ENCODE measurements at places on chromosomes 6 and 20. TPM values are rescaled to one million over a fixed set of nuclear protein-coding genes. Genes with fewer than 3 reads are reported as not detected.

- DNase-seq = no peak
Observed at GRCh38 chr20:63027922-63028389, 21.2 kb upstream of the BHLHE23 start.

DNA sequence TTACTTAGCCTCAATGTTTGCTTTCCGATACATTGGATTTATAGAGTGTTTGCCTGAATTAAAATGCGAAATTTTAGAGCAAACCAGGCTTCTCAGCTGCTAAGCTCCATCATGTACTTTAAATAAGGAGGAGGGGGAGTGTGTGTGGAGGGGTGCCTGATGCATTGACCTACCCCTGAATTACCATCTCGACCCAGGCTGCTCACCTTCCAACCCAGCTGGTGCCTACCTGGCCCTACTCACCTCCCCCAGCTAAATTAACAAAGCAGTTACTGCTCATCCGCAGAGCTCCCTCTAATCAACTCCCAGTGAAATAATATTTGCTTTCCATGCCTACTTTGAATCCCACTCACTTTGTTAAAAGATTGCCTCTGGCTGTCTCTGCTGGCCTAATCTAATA lies 544.5 kb downstream of the MAFB start:
- DNase-seq = no peak

The VARS1 gene
- 46.5 TPM for polyA plus RNA-seq

The TINAG gene
- polyA plus RNA-seq = not detected

DNA sequence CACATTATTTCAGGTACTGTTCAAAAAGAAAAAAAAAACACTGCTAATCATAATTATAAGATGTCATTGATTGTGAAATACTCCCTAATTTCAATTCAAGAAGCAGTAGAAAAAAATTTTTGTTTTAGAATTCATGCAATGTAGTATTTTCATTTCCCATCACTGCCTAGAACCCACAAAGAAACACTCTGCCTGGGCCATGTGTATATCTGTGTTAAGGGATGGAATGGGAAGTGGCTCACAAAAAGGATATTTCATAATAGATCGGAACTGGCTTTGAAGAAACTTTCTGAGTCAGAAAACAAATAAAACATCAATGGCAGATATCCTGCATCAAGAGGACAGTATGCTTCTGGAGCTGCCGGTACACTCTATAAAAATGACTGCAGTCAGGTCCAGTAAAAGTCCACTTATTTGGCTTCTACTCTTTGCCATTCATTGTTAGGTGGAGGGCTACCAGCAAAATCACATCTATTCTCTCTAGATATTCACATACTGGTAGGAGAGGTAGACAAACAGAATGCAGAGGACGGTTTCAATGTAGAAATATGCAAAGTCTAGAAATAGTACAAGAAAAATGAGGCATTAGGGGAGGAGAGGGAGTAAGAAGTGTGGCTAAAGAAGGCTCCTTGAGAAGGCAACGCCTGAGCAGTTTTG lies 135.0 kb upstream of the TNFAIP3 start:
- DNase-seq = no peak

The PDYN gene
- not detected for polyA plus RNA-seq

GRCh38 chr20:53642196-53643030 lies 48.8 kb upstream of the ZNF217 start:
- DNase-seq = no peak

DNA sequence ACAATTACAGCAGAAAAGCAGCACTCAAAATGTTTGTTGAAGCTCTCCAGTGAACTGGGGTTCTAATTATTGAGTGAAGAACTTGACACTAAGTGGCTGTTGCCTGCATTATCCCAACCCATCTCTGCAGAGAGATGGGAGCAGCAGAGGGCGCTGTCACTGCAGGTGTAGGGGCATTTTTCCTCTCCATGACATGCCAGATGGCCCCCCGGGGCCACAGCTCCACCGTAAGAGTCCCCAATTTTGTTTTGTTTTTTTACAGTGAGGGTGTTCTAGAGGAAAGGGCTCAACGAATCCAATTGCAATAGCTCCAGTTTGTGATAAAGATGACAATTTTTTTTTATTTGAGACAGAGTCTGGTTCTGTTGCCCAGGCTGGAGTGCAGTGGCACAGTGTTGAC lies 1.9 kb upstream of the FUCA2 start:
- DNase-seq = no peak

The KHDC1 gene
- polyA plus RNA-seq = 4.8 TPM

The C6orf15 gene
- polyA plus RNA-seq = not detected

- DNase-seq = no peak
Observed at GRCh38 chr6:81996414-81996813, 243.9 kb upstream of the TENT5A start.

GRCh38 chr6:148963738-148964137 lies 216.9 kb downstream of the UST start:
- DNase-seq = no peak

DNA sequence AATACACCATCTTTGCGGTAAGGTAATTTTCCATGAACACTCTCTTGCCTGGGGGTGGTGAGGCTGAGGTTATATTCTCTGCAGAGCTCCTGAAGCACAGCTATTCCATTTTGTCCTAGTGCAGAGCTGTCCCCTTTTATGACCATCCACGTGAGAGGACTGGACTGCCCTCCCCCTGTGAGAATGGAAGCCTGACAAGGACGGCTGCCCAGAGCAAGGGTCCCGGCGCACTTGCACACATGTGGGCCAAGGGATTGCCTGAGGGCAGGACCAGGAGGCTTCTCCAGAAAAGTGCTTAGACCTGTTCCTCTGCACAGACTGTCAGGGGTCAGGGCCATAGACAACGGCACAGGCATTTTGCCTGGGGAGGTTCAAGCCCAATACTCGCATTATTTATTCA lies 48.2 kb downstream of the SLC22A23 start:
- no peak for DNase-seq

GRCh38 chr6:144415014-144415413 lies 129.9 kb downstream of the UTRN start:
- no peak for DNase-seq

The DNAH8 gene
- polyA plus RNA-seq = 2.1 TPM

The KLHDC3 gene
- 227 TPM for polyA plus RNA-seq

DNA sequence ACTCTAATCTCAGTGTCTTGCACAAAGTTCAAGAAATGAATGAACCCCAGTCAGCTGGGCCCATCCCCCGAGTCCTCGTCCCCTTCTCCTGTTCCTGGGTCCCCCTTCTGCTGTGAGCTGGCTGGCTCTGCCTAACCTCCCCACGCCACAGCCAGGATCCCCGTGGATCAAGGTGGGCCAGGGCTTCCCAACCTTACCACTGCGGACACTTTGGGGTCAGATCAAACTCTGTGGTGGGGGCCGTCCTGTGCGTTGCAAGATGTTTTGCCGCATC lies 116.2 kb downstream of the SULF2 start:
- DNase-seq = no peak

The SOX18 gene
- 10.8 TPM for polyA plus RNA-seq

The CCN6 gene
- 0.15 TPM for polyA plus RNA-seq

DNA sequence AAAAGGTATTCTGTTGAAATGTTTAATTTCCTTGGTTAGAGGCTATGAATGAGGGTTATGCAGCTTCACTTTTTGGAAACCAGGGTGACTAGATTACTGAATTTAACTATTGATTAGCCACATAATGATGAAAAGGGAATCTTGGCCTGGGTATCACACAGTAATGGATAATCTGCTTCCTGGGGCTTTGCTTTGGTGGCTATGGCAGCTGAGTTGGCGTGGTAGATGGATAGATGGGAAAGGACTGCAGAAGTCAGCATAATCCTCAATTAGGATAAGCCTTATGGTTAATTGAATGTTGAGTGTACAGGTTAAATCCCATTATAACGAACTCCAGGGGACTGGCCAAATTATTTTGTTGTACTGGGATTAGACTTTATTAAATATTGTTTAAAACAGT lies 5.2 kb downstream of the NCOA3 start:
- no peak for DNase-seq

The CCM2L gene
- polyA plus RNA-seq = 5.4 TPM

The CAGE1 gene
- 0.10 TPM for polyA plus RNA-seq

DNA sequence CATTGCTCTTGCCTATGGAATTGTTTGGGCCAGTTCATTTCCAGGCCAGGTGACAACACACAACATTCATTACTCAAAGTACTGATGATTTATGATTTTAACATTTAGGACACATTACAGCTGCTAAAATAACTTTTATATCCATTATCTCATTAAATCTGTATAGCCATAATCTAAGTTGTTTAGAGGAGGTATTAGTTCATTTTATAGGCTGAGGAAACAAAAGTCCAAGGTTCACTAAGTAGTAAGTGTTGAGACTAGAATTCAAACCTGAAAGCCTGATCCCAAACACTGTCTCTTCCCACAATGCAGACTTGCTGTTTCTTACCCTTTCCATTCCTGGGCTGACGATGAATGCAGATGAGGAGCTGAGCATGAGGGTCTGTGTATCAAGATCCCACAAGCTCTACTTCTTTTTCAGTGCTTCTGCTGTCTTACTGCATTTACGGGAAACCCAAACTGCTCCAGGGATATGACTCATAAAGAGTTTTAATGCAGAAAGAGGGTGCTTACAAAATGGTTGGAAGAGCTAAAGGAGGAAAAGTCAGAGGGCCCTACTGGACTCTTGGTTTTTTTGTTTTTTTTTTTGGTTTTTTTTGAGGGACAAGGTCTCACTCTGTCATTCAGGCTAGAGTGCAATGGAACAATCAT lies 17.9 kb downstream of the TENT5A start:
- no peak for DNase-seq

- no peak for DNase-seq
Observed at GRCh38 chr6:39335780-39336545, 13.5 kb upstream of the KCNK16 start.

GRCh38 chr20:62308102-62308822 lies 5.5 kb downstream of the ADRM1 start:
- DNase-seq = no peak

- DNase-seq = no peak
Observed at GRCh38 chr20:10040070-10040975, 5.5 kb downstream of the ANKEF1 start.

The EDN1 gene
- polyA plus RNA-seq = 2.2 TPM

GRCh38 chr6:100134703-100135102 lies 140.7 kb upstream of the MCHR2 start:
- no peak for DNase-seq

GRCh38 chr20:7775072-7775471 lies 165.2 kb downstream of the HAO1 start:
- no peak for DNase-seq

The PLA2G7 gene
- 0.35 TPM for polyA plus RNA-seq

The JPH2 gene
- polyA plus RNA-seq = 105 TPM

DNA sequence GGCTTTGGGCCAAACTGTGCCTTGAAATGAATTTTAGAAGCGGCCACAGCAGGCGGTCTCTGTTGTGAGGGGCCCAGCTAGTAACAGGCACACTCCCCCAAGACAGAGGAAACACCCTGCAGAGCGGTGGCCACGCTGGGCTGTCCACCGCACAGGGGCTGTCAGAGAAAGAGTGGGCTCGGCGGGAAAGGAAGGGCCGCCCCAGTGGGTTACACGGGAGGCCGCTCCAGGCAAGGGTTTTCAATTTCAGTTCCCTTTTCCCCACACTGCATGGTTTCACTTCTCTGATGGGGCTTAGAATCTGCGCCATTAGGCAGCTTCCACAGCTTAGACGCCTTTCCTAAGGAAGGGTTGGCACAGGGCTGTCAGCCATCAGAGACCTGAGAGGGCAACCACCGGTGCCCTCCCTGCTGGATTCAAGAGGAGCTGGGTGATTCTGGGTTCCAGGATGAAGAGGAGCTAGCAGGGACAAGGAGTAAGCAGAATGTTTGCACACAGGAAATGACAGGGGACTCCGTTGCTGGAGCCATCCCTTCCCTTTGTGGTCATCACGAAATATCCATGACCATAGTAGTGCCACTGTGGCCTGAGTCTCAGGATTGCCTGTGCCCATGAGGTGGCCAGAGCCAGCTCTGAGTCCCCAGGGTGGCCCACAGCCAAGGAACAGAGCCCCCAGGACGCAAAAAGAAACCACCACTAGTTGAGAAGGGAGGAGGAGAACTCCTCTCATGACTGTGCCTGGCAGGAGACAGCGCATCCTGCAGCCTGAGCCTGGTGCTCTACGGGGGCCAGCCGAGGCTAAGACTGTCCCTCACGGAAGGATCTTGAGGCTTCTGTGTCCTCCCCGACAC lies 282.7 kb downstream of the NRN1 start:
- no peak for DNase-seq

The OPN5 gene
- polyA plus RNA-seq = 0.15 TPM

- DNase-seq = no peak
Observed at GRCh38 chr6:145245119-145245518, 490.2 kb downstream of the EPM2A start.

The LRRC1 gene
- polyA plus RNA-seq = 7.5 TPM

Data from forelimb muscle (tissue), 1 donor.